MM.1S (cell line): ENCODE measurements at places on chromosomes 4 and X.
A peak's percentile ranks its signal among the peaks of the same experiment; 100 is the strongest.

DNA sequence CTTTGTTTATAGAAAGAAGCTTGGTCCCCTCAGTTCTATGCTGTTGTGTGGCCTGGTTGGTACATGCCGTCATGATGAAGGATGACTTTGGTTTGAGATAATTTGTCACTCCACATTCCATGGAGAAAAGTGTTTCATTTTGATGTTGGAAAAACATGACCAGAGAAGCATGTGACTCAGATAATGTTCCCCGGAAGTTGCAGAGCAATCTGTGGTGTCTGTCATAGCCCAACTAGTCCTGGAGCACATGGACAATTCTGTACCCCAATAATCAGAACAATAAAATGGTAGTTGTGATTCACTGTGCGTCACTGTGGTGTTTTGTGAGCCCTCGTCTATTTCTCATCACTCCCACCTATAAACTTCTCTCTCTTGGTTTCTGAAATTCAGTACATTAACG lies 85.1 kb downstream of the PDK3 start:
- H3K4me1 ChIP-seq: no peaks in the 10 kb centered on the region
- H3K4me3 ChIP-seq: no peak overlapping the region
- H3K36me3 ChIP-seq: no peaks in the 10 kb centered on the region

GRCh38 chr4:31548823-31549222 lies 828.7 kb downstream of the PCDH7 start:
- no peak overlapping the region for H3K4me3 ChIP-seq
- no peaks in the 10 kb centered on the region for H3K27me3 ChIP-seq
- no peaks in the 10 kb centered on the region for H3K36me3 ChIP-seq

GRCh38 chrX:9195199-9195880 lies 161.4 kb upstream of the FAM9B start:
- H3K27me3 ChIP-seq: no peaks in the 10 kb centered on the region
- no peaks in the 10 kb centered on the region for H3K4me1 ChIP-seq
- H3K4me3 ChIP-seq: no peak overlapping the region
- H3K27ac ChIP-seq: no peak overlapping the region

GRCh38 chr4:149370002-149370401 lies 445.6 kb downstream of the IQCM start:
- H3K36me3 ChIP-seq: no peaks in the 10 kb centered on the region
- H3K4me3 ChIP-seq: no peak overlapping the region
- H3K27ac ChIP-seq: no peak overlapping the region
- no peak for DNase-seq
- no peaks in the 10 kb centered on the region for H3K4me1 ChIP-seq

GRCh38 chr4:83335701-83336100 lies 1.1 kb upstream of the HPSE start:
- no peak overlapping the region for H3K27ac ChIP-seq
- peaks cover 16% of the 10 kb centered on the region for H3K4me1 ChIP-seq
- no peaks in the 10 kb centered on the region for H3K36me3 ChIP-seq
- DNase-seq: no peak
- no peak overlapping the region for H3K4me3 ChIP-seq
- H3K27me3 ChIP-seq: no peaks in the 10 kb centered on the region

DNA sequence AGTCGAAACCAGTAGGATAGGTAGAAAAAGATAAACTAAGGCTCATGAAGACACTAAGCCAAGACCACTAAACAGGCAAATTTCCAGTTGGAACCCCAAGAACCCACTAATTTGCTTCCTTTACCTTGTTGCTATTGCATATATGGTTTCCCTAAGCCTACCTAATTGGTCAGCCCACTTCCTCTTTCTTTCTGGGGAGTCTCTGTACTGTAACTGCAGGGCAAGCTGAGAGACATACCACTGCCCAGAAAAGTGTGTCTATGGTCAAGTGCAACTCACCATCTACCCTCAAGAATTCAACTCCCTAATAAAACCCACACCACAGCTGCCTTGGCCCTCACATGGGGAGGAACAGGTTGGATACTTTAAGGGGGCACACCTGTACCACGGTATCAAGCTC lies 28.6 kb downstream of the IDS start:
- no peak overlapping the region for H3K4me3 ChIP-seq
- DNase-seq: no peak

DNA sequence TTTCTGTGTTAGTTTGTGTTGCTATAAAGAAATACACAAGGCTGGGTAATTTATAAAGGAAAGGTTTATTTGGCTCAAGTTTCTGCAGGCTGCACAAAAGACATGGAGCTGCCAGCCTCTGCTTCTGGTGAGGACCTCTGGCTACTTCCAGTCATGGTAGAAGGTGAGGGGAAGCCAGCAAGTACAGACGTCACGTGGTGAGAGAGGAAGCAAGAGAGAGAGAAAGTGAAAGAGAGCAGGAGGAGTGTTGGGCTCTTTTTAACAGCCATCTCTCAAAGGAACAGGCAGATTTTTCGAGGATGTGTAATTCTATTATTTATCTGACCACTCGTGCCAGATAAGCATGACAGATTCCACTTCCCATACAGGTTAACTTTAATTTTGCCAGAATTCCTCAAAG lies 1199.1 kb downstream of the ADGRL3 start:
- no peak overlapping the region for H3K27ac ChIP-seq
- H3K36me3 ChIP-seq: no peaks in the 10 kb centered on the region
- H3K4me1 ChIP-seq: 0 out of 2 replicates have a peak, but pooled peaks cover 9% of the 10 kb centered on the region
- H3K27me3 ChIP-seq: no peaks in the 10 kb centered on the region
- DNase-seq: peak; percentile 47

DNA sequence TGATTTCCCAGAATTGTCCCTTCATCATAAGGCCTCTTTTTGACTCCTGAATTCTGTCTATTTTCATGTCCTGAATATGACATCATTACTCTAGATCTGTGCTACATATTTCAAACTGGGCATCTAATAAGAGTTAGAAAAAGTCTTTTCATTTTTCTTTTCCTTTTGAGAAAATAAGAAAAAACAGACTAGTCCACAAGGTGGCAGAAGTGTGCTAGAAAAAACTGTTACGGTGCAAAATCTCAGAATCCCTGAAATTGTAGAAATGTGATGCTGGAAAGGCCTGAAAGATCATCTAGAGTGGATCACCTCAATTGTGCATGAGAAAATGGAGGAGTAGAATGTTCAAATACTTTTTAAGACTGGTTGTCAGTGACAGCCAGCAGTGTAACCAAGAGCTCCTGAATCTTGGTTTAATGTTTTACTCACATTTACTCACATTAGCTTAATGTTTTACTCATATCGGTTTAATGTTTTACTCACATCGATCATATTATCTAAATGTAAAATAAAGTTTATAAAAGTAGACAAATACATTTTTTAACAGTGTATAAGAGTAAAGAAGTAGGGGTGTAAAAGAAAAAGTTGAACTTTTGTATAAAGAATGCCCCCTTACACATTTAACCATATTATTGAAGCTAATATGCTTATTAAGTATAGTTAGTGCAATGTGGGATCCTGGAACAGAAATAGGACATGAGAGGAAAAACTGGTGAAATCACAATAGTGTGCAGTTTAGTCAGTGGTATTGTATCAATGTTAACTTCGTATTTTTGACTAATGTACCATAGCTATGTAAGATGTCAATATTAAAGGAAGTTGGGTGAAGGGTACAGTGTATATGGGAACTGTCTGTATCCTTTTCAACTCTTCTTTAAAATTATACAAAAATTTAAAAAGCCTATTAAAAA lies 15.2 kb downstream of the ASB11 start:
- H3K36me3 ChIP-seq: no peaks in the 10 kb centered on the region
- no peaks in the 10 kb centered on the region for H3K4me1 ChIP-seq
- no peak overlapping the region for H3K27ac ChIP-seq
- no peaks in the 10 kb centered on the region for H3K27me3 ChIP-seq

DNA sequence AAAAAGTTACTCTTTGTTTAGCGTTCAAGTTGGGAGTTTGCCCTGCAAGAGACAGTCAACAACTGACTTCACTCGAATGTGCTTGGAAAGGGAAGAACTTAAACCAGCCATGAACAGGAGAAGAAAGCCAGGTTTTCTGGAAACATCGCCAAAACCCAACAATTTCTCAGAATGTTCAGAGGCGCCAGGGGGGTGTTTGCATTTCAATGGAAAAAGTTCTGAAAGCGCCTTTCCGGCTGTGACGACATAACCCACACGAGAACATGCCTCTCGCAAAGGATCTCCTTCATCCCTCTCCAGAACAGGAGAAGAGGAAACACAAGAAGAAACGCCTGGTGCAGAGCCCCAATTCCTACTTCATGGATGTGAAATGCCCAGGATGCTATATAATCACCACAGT lies 78.1 kb upstream of the ADGRA3 start:
- no peak overlapping the region for H3K4me3 ChIP-seq
- H3K36me3 ChIP-seq: no peaks in the 10 kb centered on the region
- H3K4me1 ChIP-seq: no peaks in the 10 kb centered on the region

- H3K4me3 ChIP-seq: no peak overlapping the region
- no peaks in the 10 kb centered on the region for H3K27me3 ChIP-seq
- H3K27ac ChIP-seq: no peak overlapping the region
- no peaks in the 10 kb centered on the region for H3K36me3 ChIP-seq
Observed at GRCh38 chrX:100995469-100995868, 26.0 kb downstream of the ARL13A start.

DNA sequence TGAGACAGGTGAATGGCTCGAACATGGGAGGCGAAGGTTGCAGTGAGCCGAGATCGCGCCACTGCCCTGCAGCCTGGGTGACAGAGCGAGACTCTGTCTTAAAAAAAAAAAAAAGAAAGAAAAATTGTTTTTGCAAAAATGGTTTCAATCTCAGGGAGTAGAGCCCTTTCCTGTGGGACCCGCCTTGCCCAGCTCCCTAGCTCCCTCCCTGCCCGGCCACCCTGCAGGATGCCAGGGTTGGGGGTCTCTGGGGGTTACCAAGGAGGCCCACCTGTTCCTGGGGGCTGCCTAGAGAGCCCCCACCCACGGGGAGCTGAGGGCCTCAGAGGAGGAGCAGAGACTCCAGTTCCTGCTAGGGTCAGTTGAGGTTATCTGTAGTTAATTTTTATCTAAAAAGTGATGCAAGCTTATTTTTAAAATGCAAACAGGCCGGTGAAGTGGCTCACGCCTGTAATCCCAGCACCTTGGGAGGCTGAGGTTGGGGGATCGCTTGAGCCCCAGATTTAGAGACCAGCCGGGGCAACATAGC lies 18.7 kb upstream of the PLCXD1 start:
- H3K36me3 ChIP-seq: no peaks in the 10 kb centered on the region
- H3K4me1 ChIP-seq: no peaks in the 10 kb centered on the region
- no peak for DNase-seq

DNA sequence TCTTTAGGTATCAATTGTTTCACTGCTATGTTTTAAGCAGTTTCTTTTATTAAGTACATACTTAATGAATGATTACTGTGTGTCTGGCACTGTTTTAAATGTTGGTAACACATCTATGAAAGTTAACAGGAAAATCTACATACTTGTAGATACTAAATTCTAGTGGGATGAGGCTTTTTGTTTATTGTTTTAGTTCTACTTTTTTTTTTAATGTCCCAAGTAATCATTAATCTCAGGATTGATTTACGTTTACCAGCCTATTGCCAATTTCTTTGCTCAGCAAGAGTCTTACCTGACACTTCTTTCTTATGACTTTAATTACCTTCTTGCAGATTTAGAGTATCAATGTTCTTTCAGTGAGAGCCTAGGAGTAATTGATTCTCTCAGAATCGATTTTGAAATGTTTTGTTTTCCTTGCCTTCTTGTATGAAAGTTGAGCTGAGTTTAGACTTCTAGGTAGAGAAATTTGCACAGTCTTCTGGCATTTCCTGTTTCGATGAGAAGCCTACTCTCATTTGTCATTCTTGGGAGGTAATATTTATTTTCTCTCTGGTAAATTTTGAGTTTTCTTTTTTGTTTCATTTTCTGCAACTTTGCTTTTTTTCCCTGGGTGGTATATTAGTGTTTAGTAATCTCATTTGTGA lies 235.2 kb upstream of the ANKRD50 start:
- 0 out of 2 replicates have a peak overlapping the region, but pooled peaks have one; percentile 10 for H3K4me3 ChIP-seq
- DNase-seq: peak; percentile 65
- peaks cover 38% of the 10 kb centered on the region for H3K4me1 ChIP-seq
- peak overlapping the region; percentile 29; the same call in 1 of the 2 replicates for H3K27ac ChIP-seq
- no peaks in the 10 kb centered on the region for H3K27me3 ChIP-seq

DNA sequence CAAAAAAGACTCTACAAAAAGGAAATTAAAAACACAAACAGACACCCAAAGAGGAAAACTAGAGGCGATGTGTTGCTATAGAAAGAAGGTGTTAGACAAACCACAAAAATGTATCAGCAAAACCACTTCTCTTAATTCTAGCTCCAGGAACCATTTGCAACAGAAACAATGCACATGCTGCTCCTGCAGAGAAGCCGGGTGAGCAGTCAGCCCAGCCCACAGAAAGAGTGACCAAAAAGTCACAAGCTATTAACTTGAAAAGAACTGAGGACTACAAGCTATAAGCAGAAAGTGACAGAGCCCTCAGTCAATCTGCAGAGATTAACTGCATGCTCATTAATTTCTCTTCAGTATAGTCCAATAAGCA lies 96.2 kb upstream of the KLHL13 start:
- peaks cover 41% of the 10 kb centered on the region for H3K27me3 ChIP-seq
- no peaks in the 10 kb centered on the region for H3K36me3 ChIP-seq
- peak overlapping the region; percentile 29 for H3K4me3 ChIP-seq
- peak overlapping the region; percentile 35; the same call in 1 of the 2 replicates for H3K27ac ChIP-seq
- H3K4me1 ChIP-seq: peaks cover 19% of the 10 kb centered on the region

- H3K4me1 ChIP-seq: no peaks in the 10 kb centered on the region
- H3K36me3 ChIP-seq: no peaks in the 10 kb centered on the region
- no peak for DNase-seq
- H3K27ac ChIP-seq: no peak overlapping the region
Observed at GRCh38 chrX:74500555-74500954, 79.3 kb downstream of the SLC16A2 start.

DNA sequence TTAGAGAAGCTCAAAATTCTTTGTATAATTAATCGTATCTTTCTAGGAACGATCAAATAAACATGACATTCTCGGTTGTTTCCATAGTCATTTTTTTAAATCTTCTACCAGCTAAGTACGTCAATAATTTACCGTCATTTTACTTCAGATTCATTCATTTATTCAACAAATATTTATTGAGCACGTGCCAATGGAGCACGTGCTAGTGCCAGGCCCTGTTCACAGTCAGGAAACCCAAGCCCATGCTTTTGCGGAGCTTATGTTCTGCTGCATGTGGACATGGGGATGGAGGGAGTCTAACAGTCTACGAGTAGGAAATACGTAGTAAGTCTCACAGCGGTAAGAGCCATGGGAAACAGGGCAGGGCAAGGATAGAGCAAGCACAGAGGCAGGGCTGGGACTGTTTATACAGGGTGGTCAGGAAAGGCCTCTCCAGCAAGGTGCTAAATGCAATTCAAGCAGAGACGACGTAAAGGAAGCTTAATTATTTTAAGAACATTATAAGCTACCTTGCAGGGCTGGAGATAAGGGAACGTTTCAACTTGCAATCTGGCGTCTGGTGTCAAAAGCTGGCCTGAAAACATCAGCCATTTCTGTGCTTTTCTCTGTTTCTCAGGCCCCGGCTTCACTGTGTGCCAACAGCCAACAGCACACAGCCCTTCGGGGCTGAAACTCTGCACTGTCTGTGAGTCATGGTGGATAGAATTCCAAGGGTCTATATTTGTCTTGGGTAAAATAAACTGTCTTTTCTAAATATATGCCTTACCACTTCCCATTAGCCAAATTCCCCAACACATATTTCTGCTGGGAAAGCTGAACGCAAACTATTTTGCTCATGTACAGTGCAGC lies 517.1 kb upstream of the ZFP42 start:
- no peak for DNase-seq
- no peaks in the 10 kb centered on the region for H3K4me1 ChIP-seq
- H3K4me3 ChIP-seq: no peak overlapping the region
- no peaks in the 10 kb centered on the region for H3K36me3 ChIP-seq

- DNase-seq: no peak
- H3K27ac ChIP-seq: no peak overlapping the region
- H3K4me1 ChIP-seq: no peaks in the 10 kb centered on the region
- H3K4me3 ChIP-seq: no peak overlapping the region
- H3K27me3 ChIP-seq: no peaks in the 10 kb centered on the region
Observed at GRCh38 chr4:80538276-80538926, 202.9 kb downstream of the CFAP299 start.
